ENCODE measurements at places on chromosomes 16 and 17.

DNA sequence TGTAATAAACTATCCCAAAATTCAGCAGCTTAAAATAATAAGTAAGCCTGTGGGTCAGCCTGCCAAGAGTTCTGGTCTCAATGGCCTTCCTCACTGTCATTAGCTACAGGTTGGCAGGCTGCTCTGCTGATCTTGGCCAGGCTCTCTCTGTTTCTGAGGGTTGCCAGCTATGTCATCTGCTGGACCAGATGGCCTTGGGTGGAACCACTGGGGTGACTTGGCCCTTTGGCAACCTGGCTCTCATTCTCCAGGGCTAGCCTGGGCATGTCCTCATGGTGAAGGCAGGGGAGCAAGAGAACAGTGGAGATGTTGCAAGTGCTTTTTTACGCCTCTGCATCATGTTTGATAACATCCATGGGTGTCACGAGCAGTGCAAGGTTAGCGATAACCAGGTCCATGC is 13.9 kb downstream of the ITGAM start:
- no peak for DNase-seq

DNA sequence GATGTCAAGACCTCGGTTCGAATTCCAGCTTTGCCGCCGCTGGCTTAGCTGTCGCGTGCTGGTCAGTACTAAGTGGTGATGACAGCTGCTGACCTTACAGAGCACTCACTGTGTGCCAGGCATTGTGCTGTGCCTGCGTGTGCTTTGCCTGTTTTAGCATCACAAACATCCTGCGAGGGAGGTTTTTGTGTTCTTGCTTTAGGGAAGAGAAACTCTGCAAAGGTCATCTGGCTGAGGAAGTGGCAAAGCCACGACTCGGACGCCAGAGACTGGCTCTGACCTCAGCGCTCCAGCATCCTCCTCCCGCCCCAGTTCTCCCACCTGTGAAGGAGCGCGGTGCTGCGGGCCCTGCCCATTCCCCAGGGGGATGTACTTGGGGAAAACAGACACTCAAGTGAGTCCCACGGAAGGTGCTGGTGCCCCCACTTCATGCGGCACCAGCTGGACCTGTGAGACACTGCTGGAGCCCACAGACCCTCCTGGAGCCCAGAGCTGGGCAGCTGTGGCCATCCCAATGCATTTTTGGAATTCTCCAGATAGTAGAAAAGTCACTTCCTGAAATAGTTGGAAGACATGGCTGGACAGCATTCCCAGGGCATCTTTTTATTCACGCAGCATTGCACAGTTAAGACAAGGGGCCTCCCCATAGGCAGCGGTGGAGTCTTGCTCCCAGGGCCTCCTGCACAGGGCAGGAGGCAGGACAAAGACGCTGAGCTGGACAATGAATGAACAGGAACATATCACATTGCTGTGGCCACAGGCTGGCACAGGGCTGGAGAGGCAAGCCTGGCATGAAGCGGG is 20.0 kb upstream of the HERPUD1 start:
- DNase-seq = no peak

- DNase-seq = no peak
These were observed 171.4 kb downstream of the COPRS start for GRCh38 chr17:31687505-31688126.

- no peak for DNase-seq
These were observed 1.9 kb downstream of the CDH11 start for GRCh38 chr16:65119901-65120401.

- no peak for DNase-seq
These were observed 322.4 kb downstream of the GRIN2A start for GRCh38 chr16:9859701-9860327.

GRCh38 chr16:88431651-88432050 is 21.4 kb upstream of the ZFPM1 start:
- no peak for DNase-seq

GRCh38 chr17:65751263-65751662 is 189.8 kb upstream of the AXIN2 start:
- DNase-seq = no peak

GRCh38 chr17:50337956-50338355 is 8.0 kb upstream of the XYLT2 start:
- no peak for DNase-seq

GRCh38 chr17:74332763-74333283 is 6.8 kb downstream of the KIF19 start:
- DNase-seq = no peak

- no peak for DNase-seq
These were observed 112.5 kb downstream of the WWOX start for GRCh38 chr16:78211946-78212345.

DNA sequence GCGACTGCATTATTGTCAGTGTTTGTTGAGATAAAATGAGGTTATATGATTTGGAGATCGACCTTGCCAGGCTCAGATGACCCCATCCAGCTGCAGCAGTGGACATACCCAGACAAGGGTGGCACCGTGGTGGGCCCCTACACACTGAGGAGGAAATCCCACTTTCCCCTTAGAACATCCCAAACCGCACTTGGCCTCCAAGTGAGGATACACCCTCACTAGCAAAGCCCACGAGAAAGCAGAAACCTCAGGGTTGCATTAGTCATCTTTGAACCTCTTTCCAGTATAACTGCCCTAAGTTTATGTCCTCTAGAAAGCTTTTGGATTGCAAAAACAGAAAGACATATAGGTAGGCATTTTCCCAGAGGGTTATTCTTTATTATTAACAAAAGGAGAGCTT is 101.5 kb downstream of the CLEC16A start:
- no peak for DNase-seq

DNA sequence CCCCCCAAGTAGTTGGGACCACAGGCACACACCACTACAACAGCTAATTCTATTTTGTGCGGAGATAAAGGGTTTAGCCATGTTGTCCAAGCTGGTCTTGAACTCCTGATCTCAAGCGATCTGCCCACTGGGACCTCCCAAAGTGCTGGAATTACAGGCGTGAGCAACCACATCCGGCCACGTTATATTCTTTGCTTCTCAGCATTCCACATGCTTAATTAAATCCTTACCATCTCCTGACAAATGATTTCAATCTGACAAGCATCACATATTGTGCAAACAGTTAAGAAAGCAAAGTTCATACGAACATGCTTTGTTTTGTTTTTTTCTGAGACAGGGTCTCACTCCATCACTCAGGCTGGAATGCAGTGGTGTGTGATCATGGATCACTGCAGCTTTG is 18.2 kb downstream of the HIGD1B start:
- no peak for DNase-seq

GRCh38 chr16:55697867-55698266 is 42.1 kb downstream of the SLC6A2 start:
- DNase-seq = no peak

- DNase-seq = no peak
These were observed 3.6 kb upstream of the ZMYND15 start for GRCh38 chr17:4735876-4736651.

GRCh38 chr17:64533784-64534183 is 27.0 kb downstream of the CEP95 start:
- DNase-seq = no peak
